Putamen (tissue), 1 donor: ENCODE measurements at places on chromosomes 4 and X.

DNA sequence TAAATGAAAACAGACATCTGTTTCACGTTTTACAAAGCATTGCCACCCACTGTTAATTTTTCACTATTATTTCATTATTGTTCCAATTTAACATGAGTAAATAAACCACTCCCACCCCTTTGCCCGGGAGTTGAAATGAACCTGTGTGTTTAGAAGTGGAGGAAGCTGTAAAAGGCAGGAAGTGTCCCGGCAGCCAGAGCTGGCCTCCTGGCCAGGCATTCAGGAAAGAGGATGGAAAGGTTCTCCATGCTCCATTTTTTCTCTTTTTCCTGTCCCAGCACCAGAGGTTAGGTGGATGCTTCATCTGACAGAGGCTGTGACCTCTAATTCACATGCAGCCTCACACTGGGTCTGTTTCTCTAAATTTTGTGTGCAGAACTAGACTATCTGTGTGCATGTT, 55.5 kb upstream of the LNX1 start:
- no peak for DNase-seq

DNA sequence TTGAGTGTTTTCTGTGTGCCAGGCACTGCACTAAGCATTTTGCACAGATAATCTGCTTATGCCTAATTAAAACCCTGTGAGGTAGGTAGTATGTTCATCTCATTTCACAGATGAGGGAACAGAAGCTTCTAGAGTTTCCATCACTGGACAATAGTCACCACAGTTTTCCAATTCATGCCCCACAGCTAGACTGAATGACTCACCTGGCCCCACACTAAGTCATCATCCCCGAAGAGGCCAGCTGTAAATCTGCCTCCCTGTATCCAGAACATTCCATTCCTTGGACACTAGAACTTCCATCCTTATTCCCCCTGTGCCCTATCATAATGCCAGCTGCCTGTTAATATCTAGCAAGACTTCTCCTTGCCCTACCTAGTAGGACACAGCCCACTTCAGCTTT, 40.9 kb upstream of the NYX start:
- DNase-seq, result no peak

DNA sequence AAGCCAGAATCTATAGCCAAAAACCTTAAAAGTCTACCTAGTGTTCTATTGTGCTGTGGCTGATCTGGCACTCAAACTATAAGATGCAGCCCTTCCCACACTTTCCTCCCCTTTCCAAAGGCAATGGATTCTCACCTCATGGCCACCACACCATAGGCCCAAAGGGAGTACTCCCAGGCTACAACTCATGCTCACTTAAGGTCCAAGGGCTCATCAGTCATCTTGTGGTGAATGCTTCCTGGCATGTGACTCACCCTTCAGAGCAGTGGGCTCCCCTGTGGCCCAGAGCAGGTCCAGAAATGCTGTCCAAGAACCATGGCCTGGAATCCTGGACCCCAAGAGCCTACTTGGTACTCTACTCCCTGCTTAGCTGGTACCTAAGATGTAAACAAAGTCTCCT, 181.0 kb downstream of the CHRDL1 start:
- DNase-seq, result no peak

DNA sequence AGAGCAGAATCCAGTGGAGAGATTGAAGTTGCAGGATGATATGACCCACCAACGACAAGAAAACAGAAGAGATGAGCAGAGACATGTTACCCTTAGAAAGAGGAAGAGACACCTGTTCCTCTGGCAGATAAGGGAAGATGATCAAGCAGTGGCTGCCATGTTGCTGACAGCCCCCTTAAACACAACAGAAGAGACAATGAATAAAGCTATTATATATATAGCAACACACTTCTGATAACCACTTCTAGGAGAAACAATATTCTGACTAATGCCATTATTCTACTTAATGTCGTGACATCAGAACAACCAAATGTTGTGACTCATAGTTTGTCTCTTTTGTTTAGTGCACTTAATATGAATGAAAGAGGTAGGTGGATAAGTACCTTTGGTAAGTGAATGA, 44.9 kb downstream of the SH3RF1 start:
- DNase-seq, result no peak

GRCh38 chrX:69145714-69146113, 19.5 kb downstream of the PJA1 start:
- no peak for DNase-seq

DNA sequence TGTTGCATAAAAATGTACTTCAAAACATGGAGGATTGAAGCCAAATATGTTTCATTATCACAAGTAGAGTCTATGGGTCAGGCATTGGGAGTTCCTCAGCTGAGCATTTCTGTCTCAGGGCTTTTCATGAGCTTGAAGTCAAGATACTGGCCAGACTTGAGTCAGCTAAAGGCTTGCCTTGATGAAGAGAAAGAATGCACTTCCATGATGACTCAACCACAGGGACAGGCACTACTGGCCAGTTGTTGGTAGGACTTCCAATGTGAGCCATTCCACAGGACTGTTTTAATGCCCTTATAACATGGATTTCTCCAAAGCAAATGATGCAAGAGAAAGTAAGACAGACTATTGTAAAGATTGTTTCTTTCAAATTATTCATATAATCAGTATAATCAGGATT, 895.6 kb downstream of the RAB28 start:
- no peak for DNase-seq

DNA sequence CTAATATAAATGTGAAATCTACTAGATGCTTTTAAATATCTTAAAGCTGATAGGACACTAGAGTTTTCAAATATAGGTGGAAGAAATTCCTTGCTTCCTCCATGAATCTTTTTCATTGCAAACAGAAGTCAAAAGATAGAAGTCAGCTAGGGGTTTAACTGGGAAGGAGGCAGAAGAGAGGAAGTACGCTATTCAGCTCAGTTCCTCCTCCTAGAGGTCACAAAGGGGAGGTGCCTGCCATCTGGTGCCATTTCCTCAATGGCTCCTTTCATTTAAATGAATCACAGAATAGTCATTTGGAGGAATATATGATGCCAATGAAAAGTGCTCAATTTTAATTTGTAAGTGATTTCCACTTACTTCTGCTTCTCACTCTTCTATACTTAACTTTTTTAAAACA, 8.5 kb downstream of the COL25A1 start:
- DNase-seq, result no peak

GRCh38 chrX:118988911-118989310, 14.5 kb downstream of the LONRF3 start:
- DNase-seq, result no peak

- DNase-seq, result no peak
These were observed 36.1 kb downstream of the CPLX1 start for GRCh38 chr4:789571-790465.

- peak; percentile 18 for DNase-seq
These were observed 210.9 kb upstream of the NOCT start for GRCh38 chr4:138804711-138805110.

GRCh38 chr4:34181311-34181841, 2062.9 kb downstream of the ARAP2 start:
- no peak for DNase-seq

DNA sequence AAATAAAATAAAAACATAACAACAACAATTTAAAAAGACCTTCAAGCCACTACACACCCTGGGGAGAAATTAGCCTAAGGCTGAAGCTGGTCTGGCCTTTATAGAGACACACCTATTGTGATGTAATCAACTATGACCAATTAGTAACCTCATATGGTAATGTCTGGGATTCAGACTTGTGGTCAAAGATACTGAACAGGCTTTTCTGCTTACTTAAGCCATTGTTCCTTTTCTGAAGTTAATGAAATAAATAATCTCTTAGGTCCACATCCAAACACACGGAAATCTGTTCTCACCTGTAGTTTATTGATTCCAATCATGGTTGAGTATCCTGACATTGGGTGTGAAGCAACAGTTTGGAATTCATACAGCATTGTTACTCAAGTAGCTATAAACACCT, 152.5 kb downstream of the PLS3 start:
- no peak for DNase-seq

- no peak for DNase-seq
These were observed 24.2 kb upstream of the VSIG1 start for GRCh38 chrX:108020631-108021030.

GRCh38 chrX:79159800-79160199, 15.3 kb downstream of the GPR174 start:
- DNase-seq, result no peak

- DNase-seq, result no peak
These were observed 131.5 kb downstream of the PRSS12 start for GRCh38 chr4:118221227-118221800.

DNA sequence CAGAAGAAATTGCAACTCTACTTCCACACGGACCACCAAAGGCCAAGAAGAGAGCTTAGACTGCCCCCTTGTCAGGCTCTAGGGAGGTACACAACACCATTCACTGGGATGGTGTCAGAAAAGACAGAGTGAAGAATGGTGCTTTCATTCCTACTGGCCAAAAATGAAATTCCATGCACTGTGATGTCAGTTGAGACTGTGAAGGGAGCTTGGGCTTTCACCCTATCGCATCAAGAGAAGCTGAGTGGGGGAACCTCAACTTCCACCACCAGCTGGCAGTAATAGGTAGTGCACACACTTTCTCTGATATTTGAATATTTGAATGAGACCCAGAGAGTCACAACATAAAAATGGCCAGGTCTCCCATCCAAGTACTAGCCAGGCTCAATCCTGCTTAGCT, 65.9 kb downstream of the ZNF711 start:
- no peak for DNase-seq

DNA sequence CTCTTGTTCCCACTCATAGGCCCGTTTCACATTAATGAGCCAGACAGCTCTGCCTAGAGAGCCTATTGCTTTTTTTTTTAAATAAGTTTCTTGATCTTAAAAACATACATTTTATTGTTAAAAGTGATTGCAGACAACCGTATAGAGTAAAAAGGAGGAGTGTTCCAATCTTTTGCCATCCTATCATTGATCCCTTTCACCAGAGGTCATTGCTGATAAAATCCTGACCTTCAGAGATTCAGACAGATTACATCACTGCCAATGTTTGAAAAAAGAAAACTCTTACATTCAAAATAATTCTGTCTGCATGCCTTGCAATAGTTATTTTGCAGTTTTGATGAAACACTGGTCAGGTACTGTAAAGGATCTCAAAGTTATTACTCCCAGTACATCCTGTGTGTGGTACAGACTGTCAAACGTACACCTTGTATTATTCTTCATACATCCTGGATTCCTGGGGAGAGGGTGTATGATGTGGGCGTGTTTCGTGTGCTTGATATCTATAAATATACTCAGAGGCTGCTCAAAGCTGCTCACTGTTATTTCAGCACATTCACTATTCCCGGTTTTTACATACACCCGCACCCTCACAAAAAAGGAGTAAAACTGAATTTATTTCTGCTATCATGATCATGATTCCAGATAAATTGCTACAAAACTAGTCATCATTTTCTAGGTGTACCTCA, 15.4 kb upstream of the KLHL2 start:
- peak; percentile 76 for DNase-seq

DNA sequence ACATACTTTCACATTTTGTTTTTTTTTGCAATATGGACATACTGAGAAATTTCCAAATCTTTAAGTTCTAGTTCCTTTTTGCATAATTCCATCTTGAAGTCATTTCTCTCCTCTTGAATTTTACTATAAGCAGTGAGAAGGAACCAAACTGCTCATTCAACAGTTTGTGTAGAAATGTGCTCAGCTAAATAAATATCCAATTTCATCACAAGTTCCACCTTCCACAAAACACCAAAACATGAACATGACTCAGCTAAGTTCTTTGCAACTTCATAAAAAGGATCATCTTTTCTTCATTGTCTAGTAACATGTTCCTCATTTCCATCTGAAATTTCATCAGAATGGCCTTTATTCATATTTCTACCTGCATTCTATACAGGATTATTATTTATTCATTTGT, 77.3 kb upstream of the FGF13 start:
- no peak for DNase-seq

DNA sequence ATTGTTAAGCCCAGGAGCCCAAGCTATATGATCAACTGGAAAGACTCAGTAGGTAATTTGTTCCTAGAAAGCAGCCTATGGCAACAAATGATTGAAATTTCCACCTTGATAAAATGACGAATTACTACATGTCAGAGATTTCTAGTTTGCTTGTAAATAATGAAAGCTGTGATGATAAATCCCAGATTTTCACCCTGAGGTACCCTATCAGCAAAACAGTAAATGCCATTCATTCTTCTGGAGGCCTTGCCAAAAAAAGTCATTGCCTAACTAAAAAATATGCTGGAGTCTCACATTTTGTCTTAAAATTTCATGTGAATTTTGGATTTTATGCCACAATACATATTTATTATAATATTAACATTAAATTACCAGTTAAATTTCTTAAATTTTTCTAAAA, 71.3 kb downstream of the PPEF2 start:
- no peak for DNase-seq

DNA sequence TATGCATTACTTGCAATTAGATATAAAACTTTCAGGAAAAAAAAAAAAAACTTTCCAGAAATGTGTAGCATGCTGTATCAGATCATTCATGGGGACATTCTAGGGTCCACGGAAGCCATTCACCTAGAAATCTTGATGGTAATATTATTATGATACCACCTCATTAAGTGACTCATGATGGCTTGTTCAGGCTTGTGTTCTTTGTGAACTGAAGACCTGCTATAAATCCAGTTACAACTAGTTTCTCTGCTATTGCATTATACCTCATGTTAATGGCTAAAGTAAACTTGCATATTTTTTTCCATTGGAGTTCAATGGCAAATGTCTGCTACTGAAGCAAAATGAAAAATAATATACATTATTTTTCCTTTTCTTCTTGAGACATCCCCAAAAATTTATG, 35.3 kb upstream of the PTPN13 start:
- no peak for DNase-seq

DNA sequence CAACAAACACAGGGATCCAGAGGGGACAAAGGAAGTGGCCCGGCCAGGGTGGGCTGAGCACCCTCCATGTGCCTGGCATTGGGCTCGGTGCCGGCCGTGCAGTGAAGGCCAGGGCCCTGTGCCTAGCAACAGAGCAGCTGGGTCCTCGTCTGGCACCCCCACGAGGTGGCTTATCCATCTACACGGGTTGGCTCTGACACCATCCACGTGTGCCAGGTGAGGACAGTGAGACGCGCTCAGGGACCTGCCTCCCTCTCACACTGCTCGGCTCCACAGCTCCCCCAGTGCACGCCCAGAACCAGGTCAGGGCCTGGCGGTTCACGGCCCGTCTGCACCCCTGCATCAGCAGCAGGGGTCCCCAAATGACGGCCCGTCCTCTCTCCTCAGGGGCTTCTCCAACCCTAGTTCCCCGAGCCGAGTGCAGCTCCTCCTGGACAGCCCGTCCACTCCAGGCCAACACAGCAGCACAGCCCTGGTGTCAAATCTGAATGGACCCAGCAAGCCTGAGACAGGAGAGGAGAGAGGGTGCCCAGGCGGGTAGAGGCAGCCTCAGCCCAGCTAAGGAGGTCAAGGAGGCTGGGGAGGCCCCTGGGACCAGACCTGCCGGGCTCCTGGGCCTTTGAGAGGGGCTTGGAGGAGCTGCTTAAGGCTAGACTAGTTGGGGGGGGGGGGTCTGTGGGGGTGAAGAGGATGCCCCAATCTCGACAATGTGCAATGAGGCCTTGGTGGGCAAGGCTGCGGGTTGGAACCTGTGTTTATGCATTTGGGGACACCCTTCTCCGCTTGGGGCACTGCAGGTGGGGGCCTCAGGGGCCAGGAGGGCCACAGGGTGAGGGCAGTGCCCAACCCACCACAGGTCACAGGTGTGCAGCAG, 113.6 kb downstream of the FAM53A start:
- no peak for DNase-seq

GRCh38 chr4:64250488-64250887, 158.8 kb downstream of the TECRL start:
- no peak for DNase-seq

GRCh38 chr4:36004204-36004851, 240.0 kb downstream of the ARAP2 start:
- peak; percentile 75 for DNase-seq

- no peak for DNase-seq
These were observed 106.2 kb downstream of the FAM9B start for GRCh38 chrX:8927701-8928100.
